ENCODE measurements at places on chromosomes 6 and 20.

- no peak for DNase-seq
These were observed 59.0 kb upstream of the QKI start for GRCh38 chr6:163355426-163355991.

- DNase-seq: no peak
These were observed 47.8 kb downstream of the ELOVL5 start for GRCh38 chr6:53300656-53301551.

DNA sequence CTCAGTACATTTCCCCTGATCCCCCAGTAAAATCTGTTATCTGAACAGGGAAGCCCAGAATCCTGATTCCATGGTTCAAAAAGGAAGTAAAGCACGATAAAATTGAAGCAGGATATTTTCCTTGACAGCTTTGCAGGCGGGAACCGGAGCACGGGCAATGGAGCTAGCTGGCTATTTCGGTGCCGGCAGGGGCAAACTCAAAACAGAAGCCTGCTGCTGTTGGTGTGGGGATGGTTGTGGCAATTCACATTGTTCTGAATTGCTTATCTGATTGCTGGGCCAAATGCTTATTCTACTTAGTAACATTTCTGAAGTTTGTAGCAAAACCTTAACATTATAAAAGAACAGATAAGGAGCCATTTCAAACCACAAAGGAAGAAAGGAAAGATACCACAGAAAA is 172.4 kb downstream of the MMS22L start:
- no peak for DNase-seq

DNA sequence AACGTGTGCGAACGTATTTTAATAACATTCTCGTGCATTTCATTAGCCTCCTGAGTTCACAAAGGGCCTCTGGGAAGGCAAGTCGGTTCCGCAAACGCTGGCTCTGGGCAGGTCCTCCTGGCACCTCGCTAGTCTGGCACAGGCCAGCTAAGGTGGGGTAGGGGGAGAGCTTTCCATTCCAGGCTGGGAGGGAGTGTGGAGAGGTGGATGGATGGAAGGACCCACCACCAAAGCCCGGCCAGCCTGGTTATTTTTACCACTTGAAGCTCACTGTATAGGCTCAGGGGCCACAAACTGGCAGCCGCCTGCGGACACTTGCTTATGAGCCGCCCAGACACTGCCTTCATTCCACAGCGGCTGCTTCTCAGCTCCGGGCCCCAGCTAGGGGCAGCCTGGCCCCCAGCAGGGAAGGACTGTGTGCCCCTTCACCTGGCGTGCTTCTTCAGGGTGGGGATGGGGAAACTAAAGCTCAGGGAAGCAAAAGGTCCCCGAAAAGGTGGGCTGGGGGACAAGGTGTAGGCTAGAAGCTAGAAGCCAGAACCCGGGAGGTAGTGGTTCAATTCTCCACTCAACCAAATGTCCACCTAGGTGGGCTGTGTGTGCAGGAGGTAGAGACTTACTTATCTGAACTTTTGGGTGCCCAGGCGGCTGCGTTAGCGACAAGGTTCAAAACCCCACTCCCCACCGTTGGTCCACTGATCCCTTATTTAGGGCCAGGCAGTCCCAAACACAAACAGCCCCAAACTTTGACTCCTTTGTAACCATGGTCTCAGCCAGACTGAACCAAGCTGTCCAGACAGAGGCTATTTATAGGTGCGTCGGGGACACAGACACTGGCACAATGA is 1.7 kb downstream of the PMEPA1 start:
- no peak for DNase-seq

DNA sequence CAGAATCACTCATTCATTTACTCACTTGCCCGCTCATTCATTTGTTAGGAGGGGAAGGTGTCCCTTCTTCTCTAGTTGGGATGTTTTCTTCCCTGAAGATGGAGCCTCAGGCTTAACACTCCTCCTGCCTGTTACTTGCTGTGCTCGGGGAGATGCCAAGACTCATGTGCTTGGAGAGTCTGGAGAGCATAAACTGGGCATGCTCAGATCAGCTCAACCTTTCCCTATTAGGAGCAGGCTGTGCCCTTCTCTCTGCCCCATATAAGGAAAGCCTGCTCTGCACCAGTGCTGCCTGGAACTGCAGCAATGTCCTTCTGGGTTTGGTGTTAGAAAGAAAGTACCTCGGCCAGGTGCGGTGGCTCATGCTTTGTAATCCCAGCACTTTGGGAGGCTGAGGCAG is 18.0 kb upstream of the UBE2V1 start:
- DNase-seq: no peak

- no peak for DNase-seq
These were observed 123.8 kb upstream of the MYLIP start for GRCh38 chr6:16004934-16005679.

- no peak for DNase-seq
These were observed 29.7 kb upstream of the FAM50B start for GRCh38 chr6:3819161-3820110.

DNA sequence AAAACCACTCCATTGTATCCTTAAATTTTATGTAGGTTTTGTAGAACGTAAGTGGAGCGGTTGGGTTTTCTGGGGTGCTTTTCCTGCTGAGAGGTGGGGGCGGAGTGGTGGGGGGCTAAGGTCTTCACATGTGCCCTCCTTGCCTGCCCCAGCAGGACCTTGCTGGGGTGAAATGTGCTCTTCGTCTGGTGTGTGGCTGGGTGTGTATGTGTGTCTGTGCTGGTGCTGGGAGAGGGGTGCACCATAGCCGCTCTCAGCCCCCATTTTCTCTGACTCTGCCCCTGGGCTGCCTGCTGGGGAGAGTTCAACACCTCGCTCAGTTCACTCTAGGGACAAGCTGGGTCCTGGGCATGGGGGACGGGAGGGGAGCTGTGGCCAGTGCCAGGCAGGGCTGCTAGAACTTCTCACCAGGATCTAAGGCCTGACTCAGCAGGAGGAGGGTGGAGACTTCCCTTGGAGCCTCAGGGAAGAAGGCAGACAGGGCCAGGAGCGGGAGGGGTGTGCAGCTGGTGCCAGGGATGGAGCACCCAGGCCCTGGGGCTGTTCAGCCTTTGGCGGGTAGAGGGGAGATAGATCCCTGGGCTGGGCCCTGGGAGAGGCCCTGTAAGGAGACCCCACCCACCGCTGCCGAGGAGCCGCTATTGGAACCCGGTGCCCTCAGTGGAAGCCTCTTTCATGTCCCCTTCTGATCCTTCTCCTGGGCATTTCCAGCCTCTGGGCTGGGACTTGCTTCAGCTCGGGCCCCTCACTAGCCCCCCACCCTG is 4.8 kb downstream of the SOX18 start:
- DNase-seq: no peak

DNA sequence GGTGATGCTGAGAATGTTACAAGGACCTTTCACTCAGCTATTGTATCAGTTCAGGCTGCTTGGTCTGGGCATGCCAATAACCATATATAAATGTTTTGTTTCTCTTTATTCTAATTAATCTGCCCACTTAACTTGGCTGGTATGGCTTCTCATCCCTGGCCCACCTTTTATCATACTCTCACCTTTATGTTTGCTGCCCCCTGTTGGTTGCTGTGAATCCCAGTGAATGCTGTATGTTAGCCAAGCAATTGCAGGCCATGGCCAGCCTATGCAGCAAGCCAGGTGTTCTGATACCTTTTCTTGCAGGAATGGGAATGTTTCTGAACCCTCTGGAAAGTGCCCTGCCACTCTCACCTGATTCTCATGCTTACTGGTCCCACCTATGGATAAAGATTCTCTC is 54.6 kb downstream of the PCSK2 start:
- DNase-seq: no peak
